Activated CD8-positive, alpha-beta memory T cell treated with anti-CD3 and anti-CD28 coated beads, Interleukin-2, amount 50 U/mL, for 48 hours (primary cell): ENCODE measurements at places on chromosomes 5 and 9.

- no peak for DNase-seq
These were observed 26.2 kb upstream of the WDR41 start for GRCh38 chr5:77518304-77518703.

GRCh38 chr9:119179701-119180100, 189.5 kb downstream of the BRINP1 start:
- no peak for DNase-seq

- no peak for DNase-seq
These were observed 48.2 kb downstream of the P4HA2 start for GRCh38 chr5:132179405-132179804.

DNA sequence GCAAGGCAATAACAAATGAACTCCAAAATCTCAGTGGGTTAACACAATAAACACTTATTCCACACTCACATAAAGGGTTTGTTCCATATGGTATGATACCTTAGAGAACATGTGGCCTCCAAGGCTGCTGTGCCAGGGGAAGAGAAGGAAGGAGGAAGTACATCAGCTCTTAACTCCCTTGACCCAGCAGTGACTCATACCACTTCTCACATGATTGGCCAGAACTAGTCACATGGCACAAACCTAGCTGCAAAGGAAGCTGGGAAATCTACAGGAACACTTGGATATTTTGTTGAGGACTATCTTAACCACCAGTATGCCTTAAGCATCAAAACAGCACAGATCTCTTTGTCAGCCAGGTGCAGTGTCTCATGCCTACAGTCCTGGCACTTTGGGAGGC, 99.3 kb downstream of the SLIT3 start:
- no peak for DNase-seq

DNA sequence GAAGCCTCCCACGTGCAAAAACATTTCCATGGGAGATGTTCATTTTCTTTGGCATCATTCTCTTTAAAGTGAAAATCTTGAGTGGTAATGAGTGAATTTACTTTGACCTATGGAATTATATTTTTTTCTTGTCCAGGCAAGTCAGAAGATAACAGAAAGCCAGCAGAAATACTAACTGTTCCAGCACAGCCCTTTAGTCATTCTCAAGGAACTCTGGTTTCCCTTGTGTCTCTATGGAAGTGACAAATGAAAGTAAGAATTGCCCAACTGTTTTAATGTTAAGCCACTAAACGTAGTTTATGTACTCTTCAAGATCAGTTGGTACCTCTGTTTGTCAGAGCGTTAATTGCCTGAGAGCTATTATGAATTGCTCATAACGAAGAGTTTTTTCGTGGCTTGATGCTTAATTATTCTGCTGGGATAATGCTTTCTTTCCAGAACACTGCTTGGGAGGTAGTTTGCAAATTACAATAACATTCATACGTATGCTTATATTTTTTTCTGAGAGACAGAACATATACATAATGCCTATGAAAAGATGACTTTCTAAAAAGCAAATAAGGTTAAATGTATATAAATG, 84.5 kb upstream of the CER1 start:
- no peak for DNase-seq

DNA sequence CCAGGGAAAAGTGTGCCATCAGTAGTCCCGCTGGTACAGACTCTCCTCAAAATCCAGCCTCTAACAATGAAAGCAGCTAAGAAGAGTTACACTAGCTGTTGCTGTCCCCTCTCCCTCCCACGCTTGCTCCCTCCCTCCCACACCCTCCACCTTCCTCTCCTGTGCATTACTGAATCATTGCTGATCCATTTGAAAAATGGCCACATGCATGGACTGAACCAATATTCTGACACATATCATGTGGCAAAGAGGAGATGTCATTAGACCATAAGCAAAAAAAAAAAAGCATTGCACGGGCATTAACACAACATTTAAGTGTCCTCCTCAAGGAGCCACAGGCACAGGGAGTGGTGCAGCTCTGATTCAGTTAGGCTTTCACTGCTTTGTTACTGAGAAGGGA, 37.9 kb downstream of the LHFPL2 start:
- DNase-seq: no peak

DNA sequence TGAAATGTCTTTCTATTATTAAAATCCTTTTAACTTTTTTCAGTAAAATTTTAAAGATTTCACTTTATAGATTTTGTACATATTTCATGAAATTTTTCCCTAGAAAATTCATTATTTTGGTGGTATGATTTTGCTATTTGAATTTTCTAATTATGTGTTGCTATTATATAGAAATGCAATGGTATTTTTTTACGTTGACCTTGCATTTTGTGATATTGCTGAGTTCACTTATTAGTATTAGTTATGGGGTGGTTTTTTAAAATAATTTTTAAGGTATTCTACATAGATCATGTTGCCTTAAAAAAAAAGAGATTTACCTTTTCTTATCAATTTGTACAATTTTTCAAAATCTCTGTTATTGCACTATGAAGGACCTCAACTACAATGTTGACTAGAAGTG, 458.3 kb downstream of the TLE1 start:
- no peak for DNase-seq
